Activated CD4-positive, alpha-beta memory T cell treated with anti-CD3 and anti-CD28 coated beads, Interleukin-2, amount 10 ng/mL, durations not matched to agents 7 days and 5 days (primary cell): ENCODE measurements at places on chromosomes 6 and 20. TPM values are rescaled to one million over a fixed set of nuclear protein-coding genes. Genes with fewer than 3 reads are reported as not detected.
A peak's percentile ranks its signal among the peaks of the same experiment; 100 is the strongest.

SYCP2 gene
- total RNA-seq = 5.4 TPM

CGA gene
- not detected for total RNA-seq

SRC gene
- 2.6 TPM for total RNA-seq

MAK gene
- total RNA-seq = 0.15 TPM

EYA2 gene
- 0.15 TPM for total RNA-seq

RHAG gene
- total RNA-seq = not detected

CST5 gene
- not detected for total RNA-seq

SLC17A5 gene
- total RNA-seq = 8.0 TPM

DNA sequence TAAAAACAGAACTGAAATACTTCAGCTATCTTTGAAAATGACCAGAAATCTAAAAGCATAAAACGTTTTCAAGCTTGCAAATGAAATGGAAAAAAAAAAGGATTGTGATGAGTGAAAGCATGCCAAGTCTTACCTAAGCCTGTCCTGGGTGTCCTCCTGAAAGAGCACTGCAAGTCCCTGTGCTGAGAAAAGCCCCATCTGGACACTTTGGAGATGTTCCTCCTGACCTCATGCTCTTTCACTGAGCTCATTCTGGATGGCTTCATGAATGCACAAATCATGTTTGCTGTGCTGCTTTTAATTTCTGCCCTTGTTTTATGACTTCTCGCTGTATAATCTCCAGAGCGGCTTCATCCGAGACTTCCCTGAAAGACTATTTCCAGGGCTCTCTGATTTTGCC is 136.0 kb downstream of the SOD2 start:
- DNase-seq = no peak

GRCh38 chr20:19995220-19995863 is 21.8 kb upstream of the NAA20 start:
- peak; percentile 26 for DNase-seq

DNA sequence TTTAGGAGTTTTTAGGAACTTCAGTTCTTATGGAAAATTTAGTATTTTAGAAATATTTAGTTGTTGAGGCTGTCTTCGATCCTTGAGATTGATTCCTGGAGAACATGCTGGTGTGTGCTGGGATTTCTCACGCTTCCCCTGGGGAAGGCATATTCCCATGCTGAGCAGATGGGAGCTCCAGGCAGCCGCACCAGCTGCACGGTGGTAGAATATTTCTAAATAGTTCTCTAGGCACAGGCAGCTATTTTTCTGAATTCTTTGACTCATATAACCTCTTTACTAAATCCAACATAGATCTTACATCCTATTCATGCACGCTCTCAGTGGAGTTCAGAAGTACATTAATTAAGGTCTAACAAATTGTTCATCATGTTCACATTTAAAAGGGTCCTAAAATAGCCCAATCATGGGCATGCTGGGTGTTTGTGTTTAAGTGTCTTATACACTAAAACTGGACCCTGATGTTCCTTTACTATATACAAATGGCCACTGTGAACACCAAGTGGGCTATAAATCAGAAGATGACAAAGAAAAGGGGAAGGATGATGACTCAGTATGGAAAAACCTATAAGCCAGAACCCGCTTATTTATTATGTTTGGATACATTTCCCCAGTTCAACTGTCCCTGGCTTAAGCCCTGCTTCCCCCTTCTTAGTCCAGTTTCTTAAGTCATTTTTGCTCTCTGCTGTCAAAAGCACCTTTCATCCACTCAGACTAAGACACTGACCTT is 138.5 kb downstream of the UST start:
- DNase-seq = no peak

DNA sequence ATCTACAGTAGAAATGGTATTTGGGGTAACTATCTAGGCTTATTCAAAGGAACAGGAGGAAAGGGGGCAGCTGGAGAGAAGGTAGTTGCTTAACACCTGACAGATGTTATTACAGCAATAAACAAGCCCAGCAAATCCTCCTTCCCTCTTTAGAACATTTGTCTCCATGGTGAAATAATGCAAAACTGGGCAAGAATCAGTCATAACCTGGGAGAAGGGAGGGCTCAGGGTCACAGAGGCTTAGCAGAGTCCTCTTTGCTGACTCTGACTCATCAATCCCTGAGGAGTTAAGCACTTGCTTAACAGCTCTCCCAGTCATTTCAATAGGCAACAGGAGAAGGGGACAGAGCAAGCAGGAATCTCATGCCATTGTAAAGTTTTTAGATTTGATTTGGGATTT is 230.3 kb downstream of the IBTK start:
- DNase-seq = no peak

DNA sequence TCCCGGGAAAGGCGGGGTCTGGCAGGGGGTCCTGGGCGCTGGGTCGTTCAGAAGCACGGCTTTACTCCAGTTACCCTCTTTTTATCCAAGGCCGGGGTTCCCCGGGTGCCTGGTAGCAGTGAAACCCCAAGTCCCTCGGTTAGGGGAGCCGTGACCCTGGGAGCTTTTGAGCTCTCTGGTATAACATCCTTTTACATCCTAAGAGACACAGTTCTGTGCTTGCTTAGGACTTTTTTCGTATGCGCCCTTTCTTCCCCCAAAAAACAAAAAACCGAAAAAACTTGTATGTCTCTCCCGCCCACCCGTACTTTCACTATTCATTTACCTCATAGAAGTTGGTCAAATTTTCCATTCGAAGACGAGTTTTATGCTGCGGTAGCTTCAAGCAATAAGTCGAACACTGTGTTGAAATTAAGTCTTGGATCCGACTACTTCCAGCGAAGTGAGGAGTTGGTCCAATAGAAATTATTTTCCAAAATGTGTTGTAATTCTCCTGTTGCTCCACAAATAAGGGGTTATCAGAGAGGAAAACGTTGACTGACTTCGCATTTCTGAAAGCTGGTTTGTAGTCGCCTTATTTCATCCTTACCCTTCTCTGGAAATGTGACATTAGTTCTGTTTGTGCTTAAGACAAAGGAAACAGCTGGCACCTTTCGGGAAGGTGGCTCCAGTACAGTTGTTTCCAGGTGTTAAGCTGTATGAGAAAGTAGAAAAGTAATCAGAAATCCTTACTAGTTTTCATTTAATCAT is 816 bp upstream of the MAN1A1 start:
- peak; percentile 57 for DNase-seq

DNA sequence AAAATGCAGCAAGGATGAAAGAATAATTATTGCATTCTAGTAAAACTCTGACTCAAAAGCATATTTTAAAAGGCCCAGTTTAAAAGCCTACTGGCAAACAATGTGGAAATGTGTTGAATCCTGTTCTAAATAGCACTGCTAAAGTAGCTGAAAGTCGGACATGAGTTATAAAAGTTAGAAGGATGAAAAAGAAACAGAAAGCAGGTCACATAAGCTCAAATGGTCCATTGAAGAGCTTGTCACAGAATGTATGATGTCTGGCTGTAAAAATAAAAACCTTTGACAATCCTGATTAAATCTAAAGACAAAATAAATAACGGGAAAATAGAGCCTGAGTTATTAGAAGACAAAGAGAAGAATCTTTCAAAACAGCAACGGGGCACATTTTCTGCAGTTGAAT is 218.6 kb upstream of the UFL1 start:
- no peak for DNase-seq

- no peak for DNase-seq
Observed at GRCh38 chr6:156735751-156736150, 41.4 kb upstream of the ARID1B start.

DNA sequence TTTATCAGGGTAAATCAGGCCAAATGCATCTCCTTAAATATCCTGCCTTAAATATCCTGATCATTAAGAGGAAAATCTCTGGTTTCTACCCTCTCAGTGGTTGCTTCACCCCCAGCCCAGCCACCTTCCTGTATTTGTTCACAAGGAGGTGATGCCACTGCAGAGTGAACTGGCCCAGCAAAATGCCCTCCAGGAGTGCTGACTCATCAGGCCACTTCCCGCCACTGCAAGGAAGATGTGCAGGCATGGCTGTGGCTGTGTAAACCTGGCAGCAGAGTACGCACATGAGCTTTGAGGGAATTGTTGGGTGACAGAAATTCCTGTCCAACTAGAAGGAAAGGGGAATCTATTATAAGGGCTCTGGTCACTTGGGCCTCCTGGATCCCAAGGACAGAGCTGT is 13.8 kb downstream of the NQO2 start:
- peak; percentile 40 for DNase-seq

DNA sequence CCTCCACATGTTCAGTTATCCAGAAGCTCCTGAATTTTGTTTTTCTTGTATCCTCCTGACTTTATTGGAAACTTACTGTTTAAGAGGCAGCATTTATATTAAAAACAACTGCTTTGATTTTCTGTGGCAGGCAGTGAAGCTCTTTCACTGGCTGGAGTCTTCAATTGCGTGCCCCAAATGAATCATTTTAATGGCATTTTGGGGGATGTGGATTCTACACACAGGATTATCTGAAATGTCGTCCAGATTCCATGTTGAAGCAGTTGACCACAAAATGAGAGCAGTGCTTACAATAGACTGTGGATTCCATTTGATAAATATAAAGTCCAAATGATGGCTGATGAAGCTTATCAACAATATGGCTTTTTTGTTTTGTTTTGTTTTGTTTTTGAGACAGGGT is 41.0 kb upstream of the HIVEP1 start:
- no peak for DNase-seq

DNA sequence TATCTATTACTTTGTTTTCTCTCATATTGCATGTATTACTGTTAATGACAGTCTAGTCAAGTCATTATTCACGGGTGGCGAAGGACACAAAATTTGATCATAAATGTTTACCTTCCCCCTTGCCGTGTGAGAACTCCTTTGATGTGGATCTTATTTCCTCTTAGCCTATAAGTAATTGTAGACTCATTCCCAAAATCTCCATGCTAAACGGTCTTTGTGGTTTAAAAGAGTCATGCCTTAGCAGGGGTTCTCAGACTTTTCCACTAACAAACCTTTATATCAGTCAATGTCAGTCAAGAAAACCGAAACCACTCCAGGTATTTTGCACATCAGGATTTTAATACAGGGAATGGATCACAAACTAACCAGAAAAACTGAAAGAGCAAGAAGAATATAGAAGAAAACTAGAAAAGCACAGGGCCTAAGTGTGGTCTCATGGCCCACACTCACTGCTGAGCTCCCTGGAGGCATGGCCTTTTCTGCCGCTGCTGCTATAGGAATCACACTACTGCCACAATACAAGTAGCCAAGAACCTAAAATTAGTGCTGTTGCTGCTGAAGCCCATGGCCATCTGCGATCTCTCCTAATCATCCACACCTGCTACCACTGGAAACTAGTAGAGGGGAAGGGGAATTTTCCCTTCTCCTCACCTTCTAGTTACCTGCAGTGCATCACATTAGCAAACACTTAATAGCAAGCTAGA is 186.0 kb upstream of the POU3F2 start:
- no peak for DNase-seq

DNA sequence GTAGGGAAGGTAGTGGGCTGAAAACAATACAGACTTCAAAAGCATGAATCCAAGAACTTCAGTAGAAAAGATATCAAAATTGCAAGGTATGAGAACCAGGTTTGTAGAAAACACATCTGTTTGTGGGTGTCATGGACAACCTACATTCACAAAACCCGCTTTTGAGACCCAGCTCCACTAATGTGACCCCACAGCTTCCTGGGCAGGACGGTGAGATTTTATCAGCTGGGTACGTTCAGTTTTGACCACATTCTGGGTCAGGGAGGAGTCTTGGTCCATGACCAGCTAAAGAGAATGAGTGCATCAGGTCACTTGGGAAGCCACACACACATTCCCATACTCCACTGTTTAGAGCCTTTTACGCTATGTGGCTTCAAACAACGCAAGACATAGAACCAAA is 77.1 kb downstream of the BCAS1 start:
- DNase-seq = no peak

DNA sequence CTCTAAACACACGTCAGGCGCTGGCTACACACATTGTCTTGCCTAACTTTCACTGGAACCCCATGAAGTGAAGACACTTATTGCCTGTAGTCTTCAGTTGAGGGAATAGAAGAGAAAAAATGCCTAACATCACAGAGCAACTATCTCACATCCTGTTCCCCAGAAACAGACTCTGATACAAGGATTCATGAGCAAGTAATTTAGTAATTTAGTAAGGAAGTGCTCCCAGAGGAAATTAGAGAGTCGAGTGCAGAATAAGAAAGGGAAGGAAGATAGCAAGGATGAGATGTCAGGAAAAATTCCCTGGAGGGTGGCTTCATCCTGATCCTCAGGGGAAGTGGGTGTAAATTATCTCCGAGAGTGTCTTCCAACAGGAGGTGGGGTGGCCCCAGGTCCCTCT is 104.0 kb downstream of the FOXA2 start:
- DNase-seq = no peak

GRCh38 chr20:17961587-17961940 is 7.0 kb downstream of the SNX5 start:
- no peak for DNase-seq

- no peak for DNase-seq
Observed at GRCh38 chr20:61776491-61777075, 289.1 kb downstream of the TAF4 start.

DNA sequence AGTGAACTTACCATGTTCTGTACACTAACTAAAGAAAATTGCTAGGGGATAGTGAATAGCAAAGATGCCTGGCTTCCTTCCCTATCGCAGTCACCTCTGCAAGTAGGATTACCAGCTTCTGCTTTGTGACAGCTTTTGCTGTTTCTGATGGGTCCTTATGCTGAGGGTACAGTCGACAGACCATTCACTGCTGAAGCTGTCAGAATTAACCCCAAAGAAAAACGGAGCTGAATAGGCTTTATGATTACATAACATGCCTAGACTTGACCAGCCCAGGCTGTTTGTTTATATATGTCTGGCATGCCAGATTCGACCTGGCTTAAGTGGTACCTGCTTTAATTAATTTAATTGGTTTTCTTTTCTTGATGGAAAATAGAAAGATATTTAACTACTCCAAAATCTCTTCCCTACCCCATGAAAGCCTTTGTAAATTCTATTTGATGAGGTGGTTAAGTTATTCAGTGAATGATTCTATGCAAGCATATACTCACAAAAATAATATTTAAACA is 21.7 kb upstream of the PRELID3B start:
- no peak for DNase-seq

- no peak for DNase-seq
Observed at GRCh38 chr20:51914758-51915157, 112.4 kb upstream of the SALL4 start.

DNA sequence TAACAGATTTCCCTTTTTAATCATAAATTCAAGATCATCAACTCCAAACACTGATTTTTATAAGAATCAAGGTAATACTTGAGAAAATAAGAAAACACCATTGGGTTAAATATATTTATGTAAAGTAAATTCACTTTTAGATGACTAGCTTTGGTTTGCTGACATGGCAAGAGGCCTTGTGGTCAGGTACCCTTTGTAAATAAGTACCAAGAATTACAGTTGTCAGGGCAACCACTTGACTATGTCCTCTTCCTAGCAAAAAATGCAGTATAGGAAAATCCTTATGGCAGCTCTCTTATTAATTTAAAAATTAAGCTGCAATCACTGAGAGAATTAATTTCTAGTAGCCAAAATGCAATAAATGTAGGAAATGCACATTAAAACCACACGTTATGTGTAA is 153.8 kb downstream of the INSM1 start:
- DNase-seq = no peak

GRCh38 chr6:154683756-154684523 is 49.3 kb upstream of the SCAF8 start:
- DNase-seq = no peak
